Motor neuron (in vitro differentiated cells): ENCODE measurements at places on chromosomes 4 and X. TPM values are rescaled to one million over a fixed set of nuclear protein-coding genes. Genes with fewer than 3 reads are reported as not detected.

GRCh38 chr4:46388857-46389256, 1.1 kb downstream of the GABRA2 start:
- peak; percentile 6 for ATAC-seq

DNA sequence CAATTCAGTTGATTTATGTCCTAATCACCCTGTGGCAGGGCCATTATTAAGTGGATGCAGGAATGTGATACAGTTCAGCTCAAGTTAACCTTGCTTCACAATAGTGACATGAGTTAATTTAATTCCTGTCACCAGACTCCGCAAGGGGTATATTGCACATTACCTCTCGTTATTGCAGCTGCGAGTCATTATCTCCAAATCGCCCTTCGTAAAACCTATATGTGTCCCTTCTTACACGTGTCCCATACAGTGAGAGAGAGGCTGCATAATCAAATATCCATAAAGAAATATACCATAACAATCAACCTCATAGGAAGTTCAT, 369.9 kb upstream of the ANXA10 start:
- ATAC-seq: peak; percentile 79

GRCh38 chr4:14269824-14270223, 642.3 kb upstream of the BOD1L1 start:
- no peak for ATAC-seq

DNA sequence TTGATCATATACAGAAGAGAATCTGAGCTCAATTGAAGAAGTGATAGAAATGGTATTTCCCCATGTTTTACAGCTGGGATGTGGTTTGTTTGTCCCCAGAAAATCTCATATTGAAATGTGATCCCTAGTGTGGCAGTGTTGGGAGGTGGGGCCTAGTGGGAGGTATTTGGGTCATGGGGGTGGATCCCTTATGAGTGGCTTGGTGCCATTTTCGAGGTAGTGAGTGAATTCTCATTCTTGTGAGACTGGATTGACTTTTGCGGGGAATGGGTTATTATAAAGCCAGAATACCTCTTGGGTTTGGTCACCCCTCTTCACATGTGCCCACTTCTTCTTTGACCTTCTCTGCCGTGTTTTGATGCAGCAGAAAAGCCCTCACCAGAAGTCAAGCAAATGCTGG, 29.6 kb upstream of the PAGE1 start:
- no peak for ATAC-seq

- ATAC-seq: peak; percentile 93
Measured at GRCh38 chr4:152590179-152591031, 54.5 kb upstream of the FBXW7 start.

Gene LUZP4
- total RNA-seq: 0.20 TPM in 1 of 2 replicates, not detected in the other

Gene F11
- 0.26 and 1.2 TPM in 2 replicates for total RNA-seq
